OCI-LY7 (cell line): ENCODE measurements at places on chromosomes 3 and 15.

DNA sequence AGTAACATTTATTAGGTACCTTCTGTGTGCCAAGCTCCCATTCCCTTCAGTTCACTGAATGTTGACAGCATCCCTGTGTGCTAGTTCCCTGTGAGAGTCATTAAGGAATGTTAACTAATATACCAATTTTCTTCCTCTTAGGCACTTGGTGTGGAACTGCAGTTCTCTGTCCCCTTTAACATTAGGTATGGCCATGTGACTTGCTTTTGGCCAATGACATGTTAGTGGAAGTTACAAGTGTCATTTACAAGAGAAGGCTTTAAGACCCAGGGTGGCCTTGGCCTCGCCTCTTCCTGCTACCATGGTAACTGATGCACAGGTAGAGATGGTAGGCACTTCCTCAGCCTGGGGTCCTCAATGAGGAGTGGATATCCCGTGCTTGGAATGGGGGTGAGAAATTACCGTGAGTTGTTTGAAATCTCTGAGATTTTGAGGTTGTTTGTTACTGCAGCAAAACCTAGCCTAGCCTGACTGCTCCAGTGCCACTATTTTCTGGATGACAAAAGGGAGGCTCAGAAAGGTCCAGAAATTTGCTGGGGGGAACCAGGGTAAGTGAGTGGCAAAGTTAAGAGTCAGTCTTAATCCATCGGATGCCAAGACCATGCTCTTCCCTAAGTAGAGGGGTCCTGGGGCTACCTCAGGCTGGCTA, 21.2 kb upstream of the LINGO1 start:
- no peak for DNase-seq

GRCh38 chr3:25178672-25179071, 249.4 kb upstream of the RARB start:
- no peak for DNase-seq

GRCh38 chr3:27209617-27210264, 159.4 kb downstream of the NEK10 start:
- no peak for DNase-seq

DNA sequence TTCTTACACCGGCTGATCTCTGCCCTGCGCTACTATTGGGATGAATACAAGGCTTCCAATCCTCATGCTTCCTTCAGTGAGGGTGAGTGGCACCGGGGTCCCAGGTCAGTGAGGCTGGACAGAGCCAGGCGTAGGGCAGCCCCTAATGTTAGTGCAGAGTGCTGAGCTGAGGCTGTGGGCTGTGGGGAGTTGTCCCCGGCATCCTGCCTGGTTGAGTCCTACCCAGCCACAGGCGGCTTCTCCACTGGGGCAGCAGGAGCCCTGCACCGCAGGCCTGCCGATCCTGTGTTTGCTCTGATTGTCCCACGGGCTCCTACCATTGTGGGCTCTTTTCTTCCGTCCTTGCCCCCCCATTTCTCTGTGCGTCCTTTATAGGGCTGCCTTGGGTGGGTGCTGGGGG, 13.3 kb downstream of the RNF123 start:
- no peak for DNase-seq

DNA sequence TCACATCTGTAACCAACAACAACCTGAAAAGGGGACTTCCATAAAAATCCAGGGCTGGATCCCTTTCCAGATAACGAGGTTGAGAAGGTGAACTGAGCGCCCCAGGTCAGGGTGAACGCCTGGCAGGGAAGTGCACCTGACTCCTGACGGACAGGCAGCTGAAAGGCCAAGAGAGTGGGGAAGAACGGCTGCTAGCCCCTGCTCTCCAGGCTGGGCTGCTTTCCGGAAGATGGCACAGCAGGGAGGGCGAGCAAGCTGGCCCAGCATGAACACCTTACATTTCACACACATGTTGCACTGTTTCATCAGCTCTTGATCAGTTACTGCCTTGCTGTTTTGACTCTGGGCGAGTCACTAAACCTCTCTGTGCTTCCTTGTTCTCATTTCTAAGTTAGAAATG, 127.2 kb upstream of the IQSEC1 start:
- no peak for DNase-seq

GRCh38 chr15:73997986-73998385, 3.5 kb downstream of the PML start:
- no peak for DNase-seq

- no peak for DNase-seq
These were observed 1.1 kb downstream of the MRPL47 start for GRCh38 chr3:179603321-179603720.

GRCh38 chr3:22836131-22836530, 367.0 kb upstream of the UBE2E2 start:
- DNase-seq, result no peak

DNA sequence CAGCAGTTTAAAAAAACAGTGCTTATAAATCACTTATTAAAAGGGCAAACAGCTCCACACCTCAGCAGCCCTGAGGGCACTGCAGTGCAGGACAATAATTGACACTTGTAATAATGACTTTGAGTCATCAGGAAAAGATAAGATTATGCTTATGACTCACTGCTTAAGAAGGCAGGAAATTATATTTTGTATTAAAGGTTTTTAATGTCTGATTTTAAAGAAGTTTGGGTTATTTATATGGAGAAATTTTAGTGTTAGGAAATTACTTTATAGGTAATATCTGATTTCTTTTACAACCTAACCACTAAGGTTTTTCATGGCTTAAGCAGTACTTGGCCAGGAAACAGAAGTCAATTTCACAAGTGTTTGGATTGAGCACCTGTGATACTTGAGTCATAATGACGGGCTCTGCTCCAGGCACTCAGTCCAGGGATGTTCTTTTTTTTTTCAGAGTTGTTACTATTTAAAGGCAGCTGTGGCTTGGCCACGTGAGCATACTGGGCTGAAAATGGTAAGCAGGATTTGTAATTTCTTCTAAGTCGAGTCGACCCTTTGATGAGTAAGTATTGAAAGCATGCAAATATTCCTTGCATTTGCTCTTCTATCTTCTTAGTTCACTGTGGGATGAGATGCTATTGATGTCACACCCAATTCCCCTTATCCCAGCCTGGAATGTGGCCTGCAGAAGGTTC, 21.6 kb upstream of the SLC6A20 start:
- no peak for DNase-seq

- DNase-seq, result no peak
These were observed 31.4 kb upstream of the SEC13 start for GRCh38 chr3:10352146-10352911.

GRCh38 chr3:144868506-144868905, 896.9 kb downstream of the DIPK2A start:
- DNase-seq, result no peak

DNA sequence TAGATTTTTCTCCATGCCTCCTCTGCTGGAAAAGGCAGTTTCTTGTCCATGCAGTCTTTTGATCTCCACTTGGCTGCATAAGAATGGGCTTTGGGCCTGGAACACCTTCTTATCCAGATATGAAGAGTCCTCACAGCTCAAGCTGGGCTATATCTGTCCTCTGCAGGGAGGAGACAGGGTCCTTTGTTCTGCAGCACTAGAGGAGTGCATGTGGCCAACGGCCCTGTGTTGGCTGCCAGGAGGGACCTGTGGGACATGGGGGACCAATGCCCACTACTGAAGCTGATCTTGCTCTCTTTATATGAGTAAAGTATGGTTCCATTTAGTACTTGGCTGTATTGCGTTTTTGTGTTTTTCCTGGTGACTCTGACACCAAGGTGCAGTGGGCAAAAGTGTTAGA, 157.3 kb upstream of the ABI3BP start:
- no peak for DNase-seq

GRCh38 chr15:87755226-87755625, 501.3 kb downstream of the NTRK3 start:
- no peak for DNase-seq

DNA sequence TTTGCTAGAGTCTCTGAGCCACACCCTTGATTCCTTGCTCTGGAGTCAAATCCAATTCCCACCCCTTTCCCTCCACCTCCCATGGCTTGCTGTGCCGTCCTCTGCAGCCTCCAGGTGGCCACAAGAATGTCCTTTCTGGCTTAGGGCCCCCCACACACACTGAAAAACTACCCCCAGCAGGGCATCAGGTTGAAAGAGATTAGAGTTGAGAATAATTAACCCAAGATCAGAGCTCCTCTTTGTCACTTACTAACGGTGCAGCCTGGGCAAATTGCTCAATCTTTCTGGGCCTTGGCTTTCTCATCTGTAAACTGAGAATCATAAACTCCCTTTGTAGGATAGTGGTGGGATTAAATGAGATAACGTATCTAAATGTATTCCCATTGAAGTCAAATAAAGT, 78.5 kb downstream of the MRPL46 start:
- DNase-seq, result no peak

DNA sequence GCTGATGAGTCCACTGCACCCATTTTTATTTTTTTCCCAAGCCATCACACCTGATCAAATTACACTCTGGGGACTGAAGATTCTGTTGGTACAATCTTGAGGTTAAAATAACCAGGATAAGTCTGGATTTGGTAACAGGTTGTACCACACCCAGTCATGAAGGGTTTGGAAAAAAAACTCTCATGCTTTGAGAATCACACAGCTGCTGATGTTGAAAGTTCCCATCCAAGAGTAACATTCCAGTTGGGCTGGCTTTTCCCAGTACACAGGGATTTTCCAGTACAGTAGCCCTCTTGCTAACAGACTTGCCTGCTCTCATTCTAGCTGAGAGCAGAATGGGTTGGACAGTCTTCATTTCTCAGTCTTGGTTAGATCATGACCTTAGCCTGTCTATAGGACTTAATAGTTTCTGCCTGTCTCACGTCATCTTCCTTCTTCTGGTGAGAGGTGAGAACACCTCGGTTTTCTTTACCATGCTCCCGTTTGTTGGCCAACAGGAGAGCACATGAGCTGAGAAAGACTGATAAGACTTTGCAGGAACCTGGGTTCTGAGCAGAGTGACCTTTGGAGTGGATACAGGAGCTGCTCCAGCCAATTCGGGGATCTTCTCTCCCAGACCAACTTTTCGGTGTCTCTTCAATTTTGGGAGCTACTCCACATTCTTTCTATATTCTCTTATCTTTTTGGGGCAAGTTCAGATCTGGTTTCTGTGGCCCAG, 300.1 kb upstream of the LYSMD4 start:
- DNase-seq, result no peak

DNA sequence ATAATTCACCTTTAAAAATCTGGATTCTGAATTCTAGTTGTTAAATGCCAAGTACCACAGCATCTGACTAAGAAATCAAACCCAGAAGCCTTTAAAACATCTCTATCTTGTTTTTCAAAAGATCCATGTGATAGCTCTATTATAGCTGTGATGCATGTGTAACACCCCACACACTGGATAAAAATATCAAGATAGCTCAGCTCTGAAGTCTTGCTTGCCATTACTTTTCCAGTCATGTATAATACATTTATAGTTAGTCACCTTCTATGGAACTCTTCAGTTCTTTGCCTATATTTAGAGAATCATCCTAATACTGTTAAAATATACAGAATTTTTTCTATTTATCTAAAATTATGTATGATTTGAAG, 11.6 kb downstream of the ARPP19 start:
- no peak for DNase-seq

- no peak for DNase-seq
These were observed 86.6 kb downstream of the FNDC3B start for GRCh38 chr3:172125963-172126457.
